ENCODE measurements at places on chromosomes 1 and 21.

- no peak for DNase-seq
Measured at GRCh38 chr1:8687538-8687937, 129.9 kb downstream of the RERE start.

- no peak for DNase-seq
Measured at GRCh38 chr1:67214420-67215174, 48.3 kb downstream of the IL23R start.

GRCh38 chr1:210841926-210842625, 291.9 kb downstream of the KCNH1 start:
- no peak for DNase-seq

GRCh38 chr1:8409106-8409505, 91.2 kb downstream of the SLC45A1 start:
- no peak for DNase-seq

DNA sequence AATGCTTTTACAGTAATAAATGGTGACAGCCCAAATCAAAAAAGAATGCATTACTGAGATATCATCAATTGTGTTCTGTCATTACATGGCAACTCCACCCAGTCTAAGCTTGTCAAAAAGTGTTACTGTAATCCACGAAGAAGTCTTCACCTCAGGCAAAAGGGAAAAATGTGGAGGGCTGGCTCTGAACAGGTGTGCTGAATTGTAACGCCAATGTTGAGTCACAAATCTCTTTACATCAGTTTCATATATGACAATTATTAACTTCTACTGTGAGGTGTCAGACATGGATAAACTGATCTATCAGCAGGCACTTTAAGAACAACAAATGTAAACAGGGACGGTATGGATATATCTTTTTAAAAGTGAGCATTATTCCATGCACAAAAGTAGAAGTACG, 98.5 kb upstream of the DMRTA2 start:
- no peak for DNase-seq

GRCh38 chr1:40313958-40314720, 2.9 kb downstream of the COL9A2 start:
- no peak for DNase-seq

GRCh38 chr1:185450917-185451316, 133.9 kb upstream of the IVNS1ABP start:
- DNase-seq: no peak

- DNase-seq: no peak
Measured at GRCh38 chr1:54096877-54097240, 43.5 kb downstream of the TCEANC2 start.

DNA sequence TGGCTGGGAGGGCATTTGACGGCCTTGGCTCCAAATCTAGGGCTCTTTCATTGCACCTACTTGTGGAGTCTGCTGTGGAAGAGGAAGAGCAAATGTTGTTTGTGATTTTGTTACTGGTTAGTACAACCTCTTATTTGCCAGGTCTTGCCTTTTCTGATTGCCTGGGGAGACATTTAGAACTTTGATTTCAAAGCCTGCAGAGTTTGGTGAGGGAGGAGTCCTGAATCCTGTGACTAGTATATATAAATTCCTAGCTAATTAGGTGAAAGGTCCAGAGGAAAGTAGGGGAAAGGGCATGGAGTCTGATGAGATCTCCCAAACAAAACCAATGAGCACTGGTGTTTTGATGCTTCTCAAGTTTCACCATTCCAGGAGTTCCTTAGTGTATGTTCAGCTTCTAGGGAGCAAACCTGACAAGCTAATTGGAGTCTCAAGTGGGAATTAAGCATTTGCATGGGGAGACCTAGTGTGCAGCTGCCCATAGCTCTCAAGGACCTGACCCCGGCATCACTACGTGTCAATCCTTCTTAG, 5.1 kb upstream of the HMGCS2 start:
- DNase-seq: peak; percentile 65

DNA sequence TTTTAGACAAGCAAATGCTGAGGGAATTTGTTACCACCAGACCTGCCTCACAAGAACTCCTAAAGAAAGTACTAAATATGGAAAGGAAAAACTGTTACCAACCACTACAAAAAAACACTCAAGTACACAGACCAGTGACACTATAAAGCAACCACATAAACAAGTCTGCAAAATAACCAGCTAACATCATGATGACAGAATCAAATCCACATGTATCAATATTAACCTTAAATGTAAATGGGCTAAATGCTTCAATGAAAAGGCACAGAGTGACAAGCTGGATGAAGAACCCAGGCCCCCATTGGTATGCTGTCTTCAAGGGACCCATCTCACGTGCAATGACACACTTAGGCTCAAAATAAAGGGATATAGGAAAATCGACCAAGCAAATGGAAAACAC, 529.9 kb upstream of the CAMK1G start:
- DNase-seq: no peak

DNA sequence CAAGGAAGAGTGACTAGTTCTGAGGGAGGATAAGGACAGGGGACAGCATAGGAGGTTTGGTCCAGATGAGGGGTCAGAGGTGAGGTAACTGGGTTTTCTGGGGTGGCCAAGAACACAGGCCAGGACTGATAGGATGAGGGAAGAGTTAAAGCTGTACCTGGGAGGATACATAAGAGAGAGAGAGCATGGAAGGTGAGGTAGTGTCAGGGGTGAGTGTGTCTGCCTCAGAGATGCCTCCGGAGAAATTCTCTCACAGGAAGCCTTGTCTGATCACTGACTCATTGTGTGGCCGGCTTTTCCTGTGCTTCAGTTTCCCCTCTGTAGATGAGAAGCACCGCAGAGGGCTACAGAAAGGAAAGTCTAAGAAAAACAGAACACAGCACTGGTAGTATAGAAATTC, 40.2 kb downstream of the FASLG start:
- DNase-seq: no peak

GRCh38 chr1:181163662-181164061, 75.2 kb downstream of the IER5 start:
- DNase-seq: no peak

DNA sequence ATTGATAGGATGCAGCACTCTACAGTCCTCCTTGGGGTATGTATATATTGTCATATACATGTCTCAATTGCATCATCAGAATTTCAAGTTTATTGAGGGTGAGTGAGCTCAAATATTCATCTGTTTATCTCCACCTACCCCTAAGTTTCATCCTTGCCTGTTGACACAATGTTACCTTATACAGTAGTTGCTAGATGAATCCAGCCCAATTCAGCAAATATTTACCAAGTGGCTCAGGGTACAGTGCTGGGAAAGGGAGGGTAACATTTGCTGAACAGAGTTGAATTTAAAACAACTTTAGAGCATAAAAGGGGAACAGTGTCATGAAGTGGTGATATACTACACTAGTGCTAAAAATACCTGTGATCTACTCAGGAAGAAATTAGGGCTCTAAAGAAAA, 14.4 kb downstream of the ELAVL4 start:
- peak; percentile 86 for DNase-seq

- DNase-seq: no peak
Measured at GRCh38 chr21:45556645-45557615, 14.7 kb upstream of the SLC19A1 start.

- DNase-seq: no peak
Measured at GRCh38 chr1:87728169-87728568, 399.5 kb downstream of the LMO4 start.

DNA sequence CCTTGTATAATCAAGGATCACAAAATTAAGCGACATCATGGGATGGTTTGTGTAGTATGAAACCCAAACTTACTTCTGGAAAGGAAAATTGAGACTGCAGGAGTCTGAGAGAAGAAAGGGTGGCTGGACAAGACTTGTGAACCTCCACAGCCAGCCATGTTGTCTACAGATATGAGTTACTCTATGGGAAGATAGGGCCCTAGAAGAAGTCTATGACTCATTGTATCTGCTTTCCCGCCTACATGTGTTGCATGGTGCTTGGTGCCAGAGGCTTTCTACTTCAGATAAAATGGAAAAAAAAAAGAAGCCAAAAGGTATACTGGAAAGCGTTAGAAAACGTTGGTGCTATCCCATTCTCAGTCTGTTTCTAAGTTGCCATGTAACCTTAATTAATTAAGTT, 18.7 kb upstream of the OR6N2 start:
- no peak for DNase-seq

DNA sequence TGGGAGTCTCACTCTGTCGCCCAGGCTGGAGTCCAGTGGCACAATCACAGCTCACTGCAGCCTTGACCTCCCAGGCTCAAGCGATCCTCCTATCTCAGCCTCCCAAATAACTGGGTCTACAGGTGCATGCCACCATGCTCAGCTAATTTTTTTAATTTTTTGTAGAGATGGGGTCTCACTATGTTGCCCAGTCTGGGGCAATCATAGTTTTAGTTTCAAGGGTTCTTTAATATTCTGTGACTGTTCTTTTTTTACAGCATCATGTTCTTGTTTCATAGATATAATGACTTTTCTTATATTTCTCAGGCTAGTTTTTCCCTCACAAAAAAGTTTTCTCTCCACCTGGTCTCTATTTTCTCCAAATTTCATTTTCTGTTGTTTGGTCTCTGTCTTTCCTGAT, 25.4 kb upstream of the SMYD2 start:
- DNase-seq: no peak

GRCh38 chr1:152448496-152448895, 34.4 kb upstream of the CRNN start:
- DNase-seq: no peak

GRCh38 chr1:86218859-86219258, 62.3 kb upstream of the COL24A1 start:
- DNase-seq: no peak

DNA sequence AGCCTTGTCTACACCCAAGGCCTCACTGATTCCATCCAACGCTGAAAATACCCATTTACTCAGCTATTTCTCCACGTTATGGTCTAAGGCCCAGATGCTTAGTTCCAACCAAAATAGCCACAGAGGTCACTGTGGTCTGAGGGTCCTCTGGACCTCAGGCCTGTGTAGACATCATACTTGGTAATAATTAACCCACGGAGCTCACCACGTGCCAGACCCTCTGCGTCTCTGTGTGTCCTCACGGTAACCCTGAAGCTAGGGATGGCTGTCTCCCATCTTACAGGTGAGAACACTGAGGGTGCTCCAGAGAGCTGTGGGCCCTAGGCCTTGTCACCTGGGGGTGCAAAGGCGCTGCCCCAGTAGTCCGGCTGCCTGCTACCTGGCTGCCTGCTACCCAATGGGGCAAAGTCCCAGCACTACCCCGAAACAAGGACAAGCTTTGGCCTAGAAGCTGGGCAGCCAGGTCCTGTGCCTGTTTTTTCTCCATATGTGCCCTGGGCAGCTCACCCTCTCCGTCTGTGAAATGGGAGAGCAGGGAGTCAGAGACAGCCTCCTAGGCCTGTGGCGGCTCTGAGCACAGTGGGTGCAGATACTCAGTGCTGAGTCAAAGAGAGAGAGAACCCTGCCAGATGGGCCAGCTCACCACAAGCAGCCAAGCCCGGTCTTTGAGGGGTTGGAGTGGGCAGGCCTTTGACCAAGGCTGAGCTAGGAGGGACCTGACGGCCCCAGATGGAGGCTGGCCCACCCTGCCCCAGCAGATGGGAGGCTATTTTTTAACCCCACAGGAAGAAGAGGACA, 17.0 kb upstream of the RUNX3 start:
- DNase-seq: no peak

GRCh38 chr1:33443080-33443704, 12.3 kb upstream of the PHC2 start:
- no peak for DNase-seq

DNA sequence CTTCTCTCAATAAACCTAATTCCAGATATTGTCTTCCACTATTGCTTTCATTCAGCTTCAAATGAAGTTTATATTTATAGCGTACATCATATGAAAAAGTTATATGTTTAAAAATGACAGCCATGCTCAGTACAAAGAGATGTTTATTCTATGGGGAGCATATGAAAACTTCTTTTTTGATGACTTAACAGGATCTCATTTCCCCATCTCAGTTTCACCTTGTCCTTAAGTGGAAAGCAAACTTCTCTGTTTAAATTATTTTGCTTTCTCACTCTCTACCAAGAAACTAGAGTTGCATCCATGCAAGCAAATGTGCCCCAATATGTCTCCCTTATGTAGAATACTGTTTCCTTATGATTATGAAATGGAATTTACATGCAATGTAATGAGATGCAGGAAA, 799.5 kb upstream of the RGS18 start:
- DNase-seq: no peak

- peak; percentile 14 for DNase-seq
Measured at GRCh38 chr1:181604482-181605249, 121.3 kb downstream of the CACNA1E start.

DNA sequence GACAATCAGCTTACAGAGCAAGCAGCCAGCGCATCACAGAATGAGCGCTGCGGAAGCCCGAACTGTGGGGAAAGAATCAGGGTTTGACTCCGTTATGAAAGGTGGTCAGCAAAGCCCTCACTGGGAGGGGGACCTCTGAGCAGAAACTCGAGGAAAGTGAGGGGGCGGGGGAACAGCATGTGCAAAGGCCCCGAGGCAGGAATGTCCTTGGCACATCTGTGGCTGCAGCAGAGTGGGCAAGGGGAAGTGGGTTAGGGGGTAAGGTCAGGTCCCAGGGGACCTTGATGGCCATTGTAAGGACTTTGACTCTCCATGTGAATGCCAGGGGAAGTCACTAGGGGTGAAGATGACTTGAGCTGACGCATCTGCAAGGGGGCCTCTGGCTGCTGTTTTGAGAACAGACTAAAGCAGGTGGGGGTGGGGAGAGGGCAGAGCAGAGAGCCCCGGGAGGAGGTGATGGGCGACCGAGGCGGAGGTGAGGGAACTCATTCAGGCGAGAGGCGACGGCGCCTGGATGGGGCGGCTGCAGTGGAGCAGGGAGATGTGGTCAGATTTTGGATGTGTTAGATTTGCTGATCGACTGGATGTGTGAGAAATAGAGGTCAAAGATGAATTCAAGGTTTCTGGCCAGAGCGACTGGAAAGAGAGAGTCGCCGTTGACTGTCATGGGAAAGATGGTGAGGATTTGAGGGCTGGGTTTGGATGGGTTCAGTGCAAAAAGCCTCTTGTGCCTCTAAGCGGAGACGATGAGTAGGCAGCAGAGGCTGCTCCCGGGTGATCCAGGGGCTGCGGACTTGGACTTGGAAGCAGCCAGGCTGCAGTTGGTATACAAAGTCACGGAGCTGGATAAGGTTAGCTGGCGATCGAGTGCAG, 108.0 kb upstream of the ZBTB40 start:
- DNase-seq: no peak
